ENCODE measurements at places on chromosomes 12 and 14.

GRCh38 chr12:130192642-130193345 is 30.5 kb downstream of the FZD10 start:
- DNase-seq: no peak

- no peak for DNase-seq
Observed at GRCh38 chr14:55285048-55285652, 13.9 kb downstream of the FBXO34 start.

DNA sequence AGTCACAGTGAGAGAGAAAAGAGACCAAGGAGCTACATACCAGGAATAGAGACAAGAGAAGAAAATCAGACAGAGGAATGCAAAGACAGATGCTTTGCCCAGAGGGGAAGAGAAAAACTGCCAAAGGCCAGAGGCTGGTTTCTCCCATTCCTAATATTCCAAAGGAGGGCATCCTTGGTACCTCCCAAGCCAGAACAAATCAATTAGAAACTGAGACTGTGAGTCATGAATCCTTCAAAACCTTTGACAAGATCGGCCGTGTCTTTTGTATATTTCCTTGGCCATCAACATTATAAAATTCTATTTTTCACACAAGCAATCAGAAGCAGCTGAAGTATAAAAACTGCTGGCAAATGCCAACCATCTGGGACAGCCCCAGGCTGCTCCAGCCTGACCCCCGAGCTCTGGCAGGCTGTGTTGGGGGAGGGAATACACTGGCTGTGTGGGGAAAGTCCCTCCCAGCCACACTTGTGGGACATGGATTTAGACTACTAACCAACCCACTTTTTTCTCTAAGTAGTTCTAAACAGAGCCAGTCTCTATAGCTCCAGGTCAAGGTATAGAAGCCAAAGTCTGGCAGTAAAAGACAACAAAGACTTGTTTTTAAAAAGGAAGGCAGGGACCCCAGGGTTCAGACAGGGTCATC is 13.7 kb downstream of the POMT2 start:
- peak; percentile 68 for DNase-seq

- no peak for DNase-seq
Observed at GRCh38 chr14:104462651-104463630, 116.6 kb upstream of the C14orf180 start.

DNA sequence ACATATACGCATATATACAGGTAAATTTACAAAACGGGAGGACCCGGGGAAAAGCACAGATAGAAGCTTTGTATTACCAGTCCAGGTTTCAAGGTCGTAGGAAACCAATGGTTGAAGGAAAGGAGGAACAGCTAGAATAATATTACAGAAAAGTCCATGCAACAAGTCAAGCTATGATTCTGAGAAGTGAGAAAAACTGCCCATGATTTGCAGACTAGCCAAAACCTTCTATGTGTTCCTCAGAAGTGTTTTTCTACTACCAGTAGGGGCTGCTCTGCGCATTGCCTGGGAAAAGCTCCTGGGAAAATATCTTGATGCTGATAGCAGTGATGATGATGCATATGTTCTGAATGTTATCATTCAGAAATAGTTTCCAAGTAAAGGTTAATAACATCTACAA is 2.2 kb downstream of the PDZRN4 start:
- DNase-seq: no peak

DNA sequence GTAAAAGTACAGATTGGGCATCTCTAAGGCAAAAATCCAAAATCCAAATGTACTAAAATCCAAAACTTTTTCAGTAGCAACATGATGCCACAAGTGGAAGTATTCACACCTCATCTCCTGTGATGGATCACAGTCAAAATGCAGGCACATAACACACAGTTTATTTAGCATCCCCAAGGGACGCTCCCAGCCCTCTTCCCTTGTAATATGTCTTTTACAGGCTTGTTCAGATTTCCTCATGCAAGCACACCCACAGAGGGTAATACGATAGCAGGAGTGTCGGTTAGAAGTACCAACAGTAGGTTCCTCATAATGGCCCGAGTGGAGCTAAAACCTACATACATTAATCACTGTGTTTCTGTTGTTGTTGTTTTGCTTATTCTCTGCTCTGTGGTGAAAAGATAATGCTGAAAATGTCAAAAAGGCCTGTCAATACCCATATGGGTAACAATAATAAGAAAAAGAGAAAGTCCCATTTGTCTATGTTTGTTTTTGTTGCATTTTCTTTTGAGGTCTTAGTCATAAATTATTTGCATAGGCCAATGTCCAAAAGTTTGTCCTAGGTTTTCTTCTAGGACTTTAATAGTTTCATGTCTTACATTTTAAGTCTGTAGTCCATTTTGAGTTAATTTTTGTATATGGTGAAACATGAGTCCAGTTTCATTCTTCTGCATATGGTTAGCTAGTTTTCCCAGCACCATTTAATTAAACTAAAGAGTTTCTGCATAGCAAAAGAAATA is 133.1 kb downstream of the LRIG3 start:
- DNase-seq: no peak

DNA sequence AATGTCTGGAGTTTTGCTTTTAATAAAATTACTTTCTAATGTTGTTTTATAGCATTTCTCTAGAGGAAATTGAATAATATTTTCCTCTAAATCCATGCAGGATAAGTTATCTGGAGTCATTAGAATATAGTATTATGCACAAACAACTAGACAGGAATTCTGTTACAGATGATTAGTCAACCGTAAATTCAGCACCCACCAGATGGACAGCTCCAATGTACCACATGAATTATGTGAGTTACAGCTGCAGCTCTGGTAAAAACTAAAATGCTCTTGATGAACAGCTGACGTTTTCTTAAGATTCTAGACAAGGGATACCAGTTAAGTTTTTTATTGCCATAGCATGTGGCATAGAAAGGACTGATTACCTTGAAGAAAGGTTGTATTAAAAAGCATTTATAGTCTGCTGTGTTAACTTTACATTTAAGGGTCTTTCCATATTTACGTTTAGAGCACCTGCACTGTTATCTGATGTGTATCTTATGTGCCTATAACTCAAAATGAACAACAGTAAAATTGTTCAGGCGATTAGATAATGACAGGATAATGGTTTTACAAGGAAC is 321.4 kb upstream of the LRFN5 start:
- no peak for DNase-seq

GRCh38 chr12:101925361-101925760 is 48.0 kb downstream of the DRAM1 start:
- peak; percentile 100 for DNase-seq

- DNase-seq: no peak
Observed at GRCh38 chr12:53785161-53785560, 33.4 kb upstream of the CISTR start.

GRCh38 chr14:21267431-21267845 is 1.8 kb downstream of the HNRNPC start:
- DNase-seq: no peak

DNA sequence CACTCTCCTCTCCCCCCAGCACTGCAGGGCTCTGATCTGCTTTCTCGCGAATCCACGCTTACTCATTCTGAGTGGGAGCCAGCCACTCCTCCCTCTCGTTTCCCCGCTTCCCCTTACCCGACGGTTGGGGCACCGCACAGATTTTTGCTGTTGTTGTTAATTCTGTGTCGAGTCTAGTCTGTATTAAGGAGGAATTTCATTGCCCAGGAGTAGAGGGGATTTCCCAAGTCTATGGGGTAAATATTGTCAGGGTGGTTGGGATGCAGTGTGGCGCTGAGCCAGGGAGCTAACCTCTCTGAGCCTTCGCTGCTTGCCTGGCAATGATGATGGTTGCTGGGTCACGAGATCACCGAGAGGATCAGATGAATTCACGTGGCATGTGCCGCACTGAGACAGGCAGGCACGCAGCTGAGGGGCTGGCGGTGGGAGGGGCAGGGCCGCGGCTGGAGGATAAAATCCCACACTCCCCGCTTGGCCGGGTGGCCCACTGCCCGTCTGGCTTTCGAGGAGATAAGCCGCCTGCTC is 18.5 kb downstream of the NCOR2 start:
- peak; percentile 87 for DNase-seq

GRCh38 chr14:65301862-65302539 is 110.5 kb upstream of the FUT8 start:
- no peak for DNase-seq

DNA sequence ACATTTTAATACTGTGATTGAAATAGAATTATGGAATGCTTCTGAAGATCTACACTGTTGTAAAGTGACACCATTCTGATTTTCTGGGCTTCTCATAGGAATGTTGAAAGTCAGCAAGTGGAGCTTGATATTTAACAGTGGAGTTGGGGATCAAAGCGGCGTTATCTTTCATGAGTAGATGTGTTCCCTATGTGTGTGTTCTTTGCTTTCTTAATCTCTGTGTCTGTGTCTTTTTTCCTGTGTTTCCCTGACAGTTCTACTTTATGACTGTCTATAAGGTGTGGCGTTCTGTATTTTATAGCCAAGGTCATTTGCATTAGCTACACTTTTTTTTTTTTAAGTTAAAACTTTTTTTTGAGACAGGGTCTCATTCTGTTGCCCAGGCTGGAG is 24.7 kb downstream of the SYNE2 start:
- DNase-seq: no peak

DNA sequence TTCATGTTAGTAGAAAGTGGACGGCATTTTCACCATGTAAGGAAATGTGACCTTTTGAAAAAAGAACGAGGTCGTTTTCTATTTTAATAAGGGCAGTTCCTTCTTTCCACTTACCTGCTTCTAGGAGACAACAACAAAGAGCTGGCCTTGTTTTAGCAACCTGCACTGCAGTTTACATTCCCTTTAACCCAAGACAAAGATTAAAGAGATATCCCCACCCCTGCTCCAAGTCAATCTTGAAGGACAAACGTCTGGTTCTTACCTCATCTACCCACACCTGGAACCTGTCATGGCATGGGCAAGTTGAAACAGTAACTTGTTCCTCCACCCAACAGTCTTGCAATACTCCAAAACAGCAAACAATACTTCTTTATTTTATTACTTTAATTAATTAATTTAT is 32.7 kb downstream of the ZCCHC8 start:
- DNase-seq: no peak

- peak; percentile 70 for DNase-seq
Observed at GRCh38 chr14:96256407-96256806, 397 bp downstream of the BDKRB1 start.
